ENCODE measurements at places on chromosomes 16 and 17.
A peak's percentile ranks its signal among the peaks of the same experiment; 100 is the strongest.

- no peak for DNase-seq
Observed at GRCh38 chr16:73890186-73891128, 406.2 kb upstream of the PSMD7 start.

DNA sequence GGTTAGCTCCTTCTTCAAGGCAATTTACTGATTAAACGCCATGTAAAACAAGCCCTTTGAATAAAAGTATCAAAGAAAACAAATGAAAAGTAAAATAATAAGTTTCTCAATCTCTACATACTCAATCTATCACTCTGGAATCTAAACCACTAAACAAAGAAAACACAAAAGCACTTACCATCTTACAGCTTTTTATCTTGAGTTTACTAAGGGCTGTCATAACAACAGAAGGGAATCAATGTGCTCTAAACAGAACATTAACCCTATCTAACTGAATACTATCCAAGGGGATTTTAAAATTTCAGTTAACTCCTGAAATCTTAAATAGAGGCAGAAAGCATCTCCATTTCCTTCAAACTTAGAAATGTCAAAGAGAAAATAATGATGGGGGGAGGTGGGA is 3.4 kb downstream of the SKA2 start:
- no peak for DNase-seq

- DNase-seq = no peak
Observed at GRCh38 chr17:62351176-62351575, 29.2 kb upstream of the EFCAB3 start.

GRCh38 chr16:47096297-47096696 is 47.4 kb downstream of the NETO2 start:
- DNase-seq = no peak

DNA sequence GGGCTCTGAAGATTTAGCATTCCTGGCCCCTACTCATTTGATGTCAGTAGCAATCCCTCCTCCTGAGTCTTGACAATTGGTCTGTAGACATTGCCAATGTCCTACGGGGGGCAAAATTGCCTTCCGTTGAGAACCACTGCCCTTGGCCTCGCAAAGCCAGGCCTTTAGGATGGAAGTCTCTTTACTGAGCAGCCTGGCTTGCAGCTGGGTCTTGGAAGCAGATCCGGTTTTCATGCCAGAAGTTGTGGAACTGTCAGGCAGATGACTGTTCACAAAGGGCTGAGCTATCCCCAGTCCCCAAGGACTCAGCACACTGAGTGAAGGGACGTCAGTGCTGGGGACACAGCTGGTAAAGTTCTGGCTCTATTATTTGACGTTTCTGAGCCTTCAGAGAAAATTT is 83.2 kb downstream of the WSCD1 start:
- DNase-seq = no peak

- no peak for DNase-seq
Observed at GRCh38 chr17:2444382-2444781, 43.5 kb upstream of the MNT start.

DNA sequence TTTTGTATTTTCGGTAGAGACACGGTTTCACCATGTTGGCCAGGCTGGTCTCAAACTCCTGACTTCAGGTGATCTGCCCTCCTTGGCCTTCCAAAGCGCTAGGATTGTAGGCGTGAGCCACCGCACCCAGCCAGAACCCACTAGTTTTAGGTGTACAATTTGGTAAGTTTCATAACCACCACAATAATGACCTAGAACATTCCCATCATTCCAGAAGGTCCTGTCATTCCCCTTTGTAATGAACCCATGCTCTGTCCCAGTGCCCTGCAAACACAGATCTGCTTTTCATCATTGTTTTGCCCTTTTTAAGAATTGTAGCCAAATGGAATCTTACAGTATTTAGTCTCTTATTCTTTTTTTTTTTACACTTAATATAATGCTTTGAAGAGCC is 35.6 kb upstream of the IRF8 start:
- DNase-seq = no peak

DNA sequence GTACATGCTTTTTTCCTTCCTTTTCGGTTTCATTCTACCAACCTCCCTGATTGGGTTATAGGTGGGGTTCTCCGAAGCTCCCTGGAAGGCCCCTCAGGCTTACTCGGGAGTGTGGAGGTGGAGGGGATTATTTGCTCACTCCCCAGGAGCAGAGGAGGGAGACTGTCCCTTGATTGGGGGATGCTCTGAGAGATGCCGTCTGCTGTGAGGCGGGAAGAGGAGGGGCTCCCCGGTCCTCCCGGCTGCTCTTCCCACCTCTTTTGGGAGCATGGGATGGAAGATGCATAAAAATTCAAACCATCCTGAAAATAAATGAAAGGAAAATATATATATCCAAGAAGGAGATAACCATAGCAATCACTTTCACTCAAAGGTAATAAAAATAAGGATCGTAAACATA is 16.1 kb upstream of the RPTOR start:
- no peak for DNase-seq

GRCh38 chr16:28925386-28926228 is 569 bp upstream of the RABEP2 start:
- DNase-seq = peak; percentile 60

Measured in inflammatory macrophage (primary cell).